Thyroid gland (tissue), 4 donors: ENCODE measurements at places on chromosomes 2 and 18. TPM values are rescaled to one million over a fixed set of nuclear protein-coding genes. Genes with fewer than 3 reads are reported as not detected.

GRCh38 chr18:61076986-61077385, 256.2 kb upstream of the CDH20 start:
- no peak overlapping the region for H3K4me3 ChIP-seq
- DNase-seq, result no peak
- no peaks in the 10 kb centered on the region for H3K4me1 ChIP-seq
- no peaks in the 10 kb centered on the region for H3K36me3 ChIP-seq
- no peak overlapping the region for H3K27ac ChIP-seq
- no peaks in the 10 kb centered on the region for H3K27me3 ChIP-seq

Gene LIMS3
- 6.1 TPM for total RNA-seq

Gene TEX44
- total RNA-seq, result not detected

Gene PSMD1
- 63.5 TPM for total RNA-seq

DNA sequence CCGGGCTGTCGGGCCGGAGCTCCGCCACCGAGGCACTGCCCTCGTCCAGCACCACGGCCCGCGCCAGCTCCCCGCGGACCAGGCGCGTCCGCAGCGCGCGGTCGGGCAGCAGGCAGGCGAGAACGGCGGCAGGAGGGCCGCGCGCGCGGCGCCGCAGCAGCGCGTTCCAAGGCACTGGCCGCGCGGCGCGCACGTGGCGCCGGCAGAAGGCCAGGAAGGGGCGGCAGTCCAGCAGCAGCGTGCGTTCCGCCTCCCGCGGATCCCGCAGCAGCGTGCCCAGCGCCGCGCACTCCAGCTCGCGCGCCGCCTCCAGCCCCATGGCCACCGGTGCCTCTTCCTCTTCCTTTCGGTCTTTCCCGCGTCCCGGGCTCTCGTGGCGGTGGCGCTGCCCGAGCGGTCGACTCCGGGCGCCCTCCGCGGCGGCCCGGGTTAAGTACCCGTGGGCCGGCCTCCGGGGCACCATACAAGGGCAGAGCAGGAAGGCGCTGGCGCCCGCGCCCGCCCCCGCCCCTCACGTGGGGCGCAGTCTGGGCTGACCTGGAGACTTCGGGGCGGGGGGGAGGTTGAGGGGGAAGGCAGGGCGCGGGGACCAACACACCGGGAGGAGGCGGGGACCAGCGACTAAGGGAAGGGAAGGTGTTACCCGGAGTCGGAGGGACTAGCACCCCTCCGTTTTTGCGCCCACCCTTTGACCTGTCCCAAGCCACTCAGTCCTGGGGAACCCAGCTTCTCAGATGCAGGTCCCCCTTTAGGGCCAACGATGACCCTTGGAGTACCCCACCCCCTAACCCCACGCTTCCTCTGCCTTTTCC, at the start of gene DUSP2:
Gene DUSP2 (minus strand): TSS at position 405 of the 812 bp plus-strand sequence. CDS start 86 bp downstream, at position 319.
- no peak within 1 kb of the TSS for H3K27ac ChIP-seq
- peak; percentile 75 for DNase-seq
- no peaks in the 10 kb centered on the region for H3K27me3 ChIP-seq
- H3K36me3 ChIP-seq, result no peaks in the 10 kb centered on the region
- H3K4me1 ChIP-seq, result peaks cover 7% of the 10 kb centered on the region

Gene LIMS1
- total RNA-seq, result 105 TPM

GRCh38 chr2:58107803-58108710, 61.5 kb downstream of the VRK2 start:
- no peak for DNase-seq
- H3K4me1 ChIP-seq, result no peaks in the 10 kb centered on the region
- H3K27ac ChIP-seq, result no peak overlapping the region
- no peaks in the 10 kb centered on the region for H3K36me3 ChIP-seq

- no peak overlapping the region for H3K27ac ChIP-seq
- H3K4me1 ChIP-seq, result no peaks in the 10 kb centered on the region
- H3K4me3 ChIP-seq, result no peak overlapping the region
- H3K27me3 ChIP-seq, result no peaks in the 10 kb centered on the region
- no peak for DNase-seq
These were observed 34.4 kb downstream of the USP14 start for GRCh38 chr18:192801-193200.

GRCh38 chr2:38233231-38233983, 143.7 kb downstream of the ATL2 start:
- no peak for DNase-seq
- H3K4me1 ChIP-seq, result no peaks in the 10 kb centered on the region
- H3K27me3 ChIP-seq, result no peaks in the 10 kb centered on the region

DNA sequence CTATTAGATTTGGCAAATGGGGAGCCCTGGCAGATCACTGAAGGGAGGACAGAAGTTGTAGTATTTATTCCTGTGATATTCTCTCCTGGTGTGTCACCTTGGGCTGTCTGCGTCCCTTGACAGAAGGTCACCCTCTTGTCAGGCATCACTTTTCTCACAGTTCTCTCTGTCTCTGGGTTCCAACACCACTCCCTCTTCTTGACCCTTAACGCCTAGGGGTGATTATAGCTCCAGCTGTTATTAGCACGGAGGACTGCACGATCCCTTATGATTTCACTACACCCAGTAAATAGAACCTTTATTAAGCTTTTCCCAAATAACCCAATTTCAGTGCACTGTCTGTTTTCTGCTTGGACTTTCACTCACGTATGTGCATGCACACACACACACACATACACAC, 166.3 kb upstream of the TNP1 start:
- DNase-seq, result no peak
- H3K4me3 ChIP-seq, result no peak overlapping the region
- no peaks in the 10 kb centered on the region for H3K27me3 ChIP-seq
- no peak overlapping the region for H3K27ac ChIP-seq

- no peaks in the 10 kb centered on the region for H3K27me3 ChIP-seq
- H3K27ac ChIP-seq, result peak overlapping the region; percentile 95
- no peak overlapping the region for H3K4me3 ChIP-seq
- peaks cover 77% of the 10 kb centered on the region for H3K4me1 ChIP-seq
These were observed 45.9 kb downstream of the ACVR1 start for GRCh38 chr2:157830266-157830665.

Gene SIX3
- not detected for total RNA-seq

- H3K27ac ChIP-seq, result no peak overlapping the region
- H3K36me3 ChIP-seq, result no peaks in the 10 kb centered on the region
- peaks cover 6% of the 10 kb centered on the region for H3K4me1 ChIP-seq
- DNase-seq, result no peak
- no peak overlapping the region for H3K4me3 ChIP-seq
These were observed 32.2 kb downstream of the PELI1 start for GRCh38 chr2:64112016-64112415.

DNA sequence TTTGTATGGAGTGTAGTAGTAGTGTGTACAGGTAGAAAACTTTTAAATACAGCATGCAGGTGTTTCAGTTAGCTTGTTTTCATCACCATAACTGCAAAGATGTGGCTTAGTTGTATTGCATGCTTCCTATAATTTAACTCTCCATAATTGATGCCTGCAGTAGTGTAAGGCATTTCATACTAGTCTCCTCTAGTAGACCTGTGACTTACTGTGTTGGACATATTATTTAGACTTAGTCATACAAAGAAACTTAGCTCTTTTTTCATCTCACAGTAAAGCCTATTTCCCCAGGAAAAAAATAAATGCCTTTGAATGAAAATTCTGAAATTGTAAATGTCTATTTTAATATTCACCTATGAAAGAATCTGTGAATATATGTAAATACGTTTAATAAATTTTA, 52.8 kb upstream of the TWSG1 start:
- no peak for DNase-seq
- H3K4me1 ChIP-seq, result no peaks in the 10 kb centered on the region
- peaks cover 12% of the 10 kb centered on the region for H3K36me3 ChIP-seq
- no peaks in the 10 kb centered on the region for H3K27me3 ChIP-seq
- H3K4me3 ChIP-seq, result no peak overlapping the region

GRCh38 chr2:212945526-212945925, 205.9 kb downstream of the IKZF2 start:
- no peaks in the 10 kb centered on the region for H3K36me3 ChIP-seq
- peaks cover 19% of the 10 kb centered on the region for H3K4me1 ChIP-seq
- no peak for DNase-seq
- no peak overlapping the region for H3K27ac ChIP-seq

Gene RAB27B
- 0.44 TPM for total RNA-seq

DNA sequence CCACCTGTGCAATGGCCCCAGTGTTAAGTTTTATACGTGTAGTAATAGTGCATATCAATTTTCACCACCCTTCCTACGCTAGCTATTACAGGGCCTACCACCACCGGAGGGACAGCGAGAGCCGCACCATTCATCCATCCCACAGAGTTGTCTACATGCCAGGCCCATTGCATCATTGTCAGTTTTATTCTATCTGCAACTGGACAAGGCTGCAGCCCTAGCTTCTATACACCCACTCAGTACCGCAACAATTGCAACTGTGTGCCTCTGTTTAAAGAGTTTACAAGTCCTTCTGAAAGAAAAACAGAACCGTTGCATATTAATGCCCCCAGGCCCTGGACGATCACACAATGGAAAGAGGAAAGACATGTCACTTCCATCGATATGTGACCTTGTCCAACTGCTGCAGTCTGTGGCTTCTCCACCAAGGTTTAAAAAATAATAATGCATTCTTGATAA, 58.6 kb downstream of the ZEB2 start:
- no peak overlapping the region for H3K27ac ChIP-seq
- H3K27me3 ChIP-seq, result no peaks in the 10 kb centered on the region
- H3K4me1 ChIP-seq, result no peaks in the 10 kb centered on the region
- no peak for DNase-seq
- H3K4me3 ChIP-seq, result no peak overlapping the region
- no peaks in the 10 kb centered on the region for H3K36me3 ChIP-seq

- H3K4me1 ChIP-seq, result no peaks in the 10 kb centered on the region
- no peaks in the 10 kb centered on the region for H3K27me3 ChIP-seq
- no peaks in the 10 kb centered on the region for H3K36me3 ChIP-seq
- H3K27ac ChIP-seq, result no peak overlapping the region
- no peak for DNase-seq
- H3K4me3 ChIP-seq, result no peak overlapping the region
These were observed 54.2 kb upstream of the CDCA7 start for GRCh38 chr2:173300458-173300857.

Gene ROCK1
- total RNA-seq, result 68.9 TPM

DNA sequence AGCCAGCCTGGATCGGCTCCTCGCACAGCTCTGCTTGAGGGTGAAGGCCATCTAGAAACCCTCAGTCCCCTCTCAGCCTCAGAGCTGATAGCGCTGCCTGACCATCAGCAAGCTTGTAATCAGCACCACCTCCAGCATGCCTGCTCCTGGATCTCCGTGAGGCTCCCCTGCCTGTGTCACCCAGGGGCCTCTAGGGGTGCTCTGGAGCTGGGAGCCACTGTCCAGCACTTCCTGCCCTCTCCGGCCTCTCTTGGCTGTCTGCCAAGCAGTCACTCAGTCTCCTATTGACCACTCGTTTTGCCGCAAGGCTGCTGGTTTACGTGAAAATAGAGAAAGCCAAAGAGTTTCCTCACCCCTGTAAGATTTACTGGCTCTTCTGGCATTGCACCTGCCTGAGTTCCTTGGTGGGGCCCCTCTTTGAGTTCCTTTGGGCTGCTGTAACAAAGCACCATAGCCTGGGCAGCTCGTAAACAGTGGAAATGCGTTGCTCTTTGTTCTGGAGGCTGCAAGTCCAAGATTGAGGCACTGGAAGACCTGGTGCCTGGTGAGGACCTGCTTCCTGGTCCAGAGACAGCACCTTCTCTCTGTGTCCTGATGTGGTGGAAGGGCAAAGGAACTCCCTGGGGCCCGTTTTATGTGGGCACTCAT, 17.9 kb downstream of the CAPN10 start:
- no peak overlapping the region for H3K4me3 ChIP-seq
- no peak overlapping the region for H3K27ac ChIP-seq
- no peaks in the 10 kb centered on the region for H3K27me3 ChIP-seq
- H3K36me3 ChIP-seq, result no peaks in the 10 kb centered on the region
- H3K4me1 ChIP-seq, result no peaks in the 10 kb centered on the region

- H3K36me3 ChIP-seq, result no peaks in the 10 kb centered on the region
- no peaks in the 10 kb centered on the region for H3K4me1 ChIP-seq
- no peak for DNase-seq
- H3K27me3 ChIP-seq, result no peaks in the 10 kb centered on the region
- H3K4me3 ChIP-seq, result no peak overlapping the region
These were observed 320.5 kb downstream of the CTNNA2 start for GRCh38 chr2:79833235-79833878.

DNA sequence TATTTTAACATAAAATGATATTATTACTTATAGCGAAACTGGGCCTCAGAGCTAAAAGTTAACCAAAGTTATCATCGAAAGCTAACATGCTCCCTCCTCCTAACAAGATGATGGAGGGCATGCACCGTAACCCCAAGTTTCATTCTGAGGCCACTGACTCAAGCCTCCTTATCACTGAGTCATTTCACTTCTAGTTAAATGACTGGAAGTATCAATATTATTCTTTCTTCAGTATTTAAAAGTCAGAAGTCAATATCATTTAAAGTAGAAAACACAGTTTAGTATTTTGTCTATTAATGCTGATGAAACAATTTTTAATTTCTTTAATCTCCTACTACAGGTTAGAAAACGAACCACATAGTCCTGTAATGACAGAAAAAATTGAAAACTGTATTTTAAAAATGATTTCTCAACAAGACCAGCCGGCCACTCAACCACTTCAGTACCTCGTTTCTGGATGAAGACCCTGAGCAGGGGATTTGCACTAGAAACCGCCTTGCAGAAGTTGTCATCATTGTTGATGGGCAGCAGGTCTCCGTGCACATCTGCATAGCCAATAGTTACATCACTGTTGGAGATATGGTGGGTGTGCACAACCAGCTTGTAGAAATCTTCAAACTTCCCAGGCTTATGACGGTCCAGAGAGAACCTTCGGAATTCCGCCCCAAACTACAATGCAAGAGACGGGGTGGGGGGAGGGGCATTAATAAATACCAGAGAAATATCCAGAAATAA, 44.9 kb downstream of the PARD6G start:
- H3K4me1 ChIP-seq, result peaks cover 6% of the 10 kb centered on the region
- no peak overlapping the region for H3K27ac ChIP-seq
- DNase-seq, result no peak
- no peaks in the 10 kb centered on the region for H3K27me3 ChIP-seq
- no peaks in the 10 kb centered on the region for H3K36me3 ChIP-seq
- no peak overlapping the region for H3K4me3 ChIP-seq

DNA sequence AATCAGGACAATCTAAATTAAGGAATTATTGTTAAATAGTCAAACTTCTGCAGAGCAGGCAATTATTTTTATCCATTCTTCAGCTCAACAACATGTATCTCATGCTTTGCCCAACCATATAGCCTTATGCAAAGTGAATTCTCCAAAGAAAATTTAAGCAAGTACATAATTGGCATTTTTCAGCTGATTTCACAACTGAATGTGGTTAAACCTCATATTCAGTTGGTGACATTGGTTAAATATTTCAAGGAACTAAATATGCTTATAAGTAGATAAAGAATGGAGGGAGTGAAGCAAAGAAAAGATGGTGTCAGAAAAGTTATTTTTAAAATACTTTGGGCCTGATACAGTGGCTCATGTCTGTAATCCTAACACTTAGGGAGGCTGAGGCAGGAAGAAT, 816.2 kb downstream of the NRXN1 start:
- no peak overlapping the region for H3K4me3 ChIP-seq
- no peak for DNase-seq
- H3K4me1 ChIP-seq, result no peaks in the 10 kb centered on the region
- H3K27me3 ChIP-seq, result no peaks in the 10 kb centered on the region
- no peaks in the 10 kb centered on the region for H3K36me3 ChIP-seq
